T-cell (primary cell): ENCODE measurements at places on chromosomes 11 and 22. TPM values are rescaled to one million over a fixed set of nuclear protein-coding genes. Genes with fewer than 3 reads are reported as not detected.

DNA sequence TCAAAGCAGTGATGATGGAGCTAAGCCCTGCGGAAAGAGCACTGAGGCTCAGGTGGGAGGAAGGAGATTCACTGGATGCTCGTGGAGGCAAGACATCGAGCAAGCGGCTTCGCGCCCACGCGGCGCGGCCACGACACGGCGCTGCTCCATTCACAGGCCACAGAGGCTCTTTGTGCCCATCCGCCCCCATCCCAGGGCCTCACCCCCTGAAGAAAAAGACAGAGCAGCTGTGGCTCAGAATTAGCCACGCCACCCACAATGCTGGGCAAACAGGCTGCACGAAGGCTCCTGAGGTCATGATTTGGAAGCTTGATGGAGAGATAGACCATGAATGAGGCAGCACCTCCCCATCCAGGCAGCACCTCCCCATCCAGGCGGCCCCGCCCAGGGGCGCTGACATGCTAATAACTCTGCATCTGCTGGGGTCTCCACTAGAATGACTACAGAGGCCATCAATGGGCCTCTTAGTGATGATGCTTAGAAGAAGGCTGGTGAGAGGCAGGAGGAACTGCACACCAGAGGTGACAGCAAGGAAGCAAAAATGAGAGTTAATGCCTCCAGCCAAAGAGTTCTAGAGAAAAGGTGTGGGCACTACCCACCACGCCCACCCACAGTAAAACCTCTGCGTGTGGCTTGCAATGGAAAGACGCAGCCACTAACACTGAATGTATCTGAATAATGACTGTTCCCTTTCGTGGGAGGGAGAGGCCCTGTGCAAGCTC lies 43.5 kb downstream of the MYH9 start:
- H3K27me3 ChIP-seq = no peaks in the 10 kb centered on the region
- no peak overlapping the region for H3K4me3 ChIP-seq
- peaks cover 88% of the 10 kb centered on the region for H3K36me3 ChIP-seq
- DNase-seq = no peak
- H3K4me1 ChIP-seq = peaks cover 96% of the 10 kb centered on the region

- H3K27me3 ChIP-seq = peaks cover 10% of the 10 kb centered on the region
- no peak overlapping the region for H3K4me3 ChIP-seq
- H3K4me1 ChIP-seq = no peaks in the 10 kb centered on the region
- no peak overlapping the region for H3K27ac ChIP-seq
Observed at GRCh38 chr11:115085461-115086210, 407.3 kb downstream of the NXPE2 start.

- peak overlapping the region; percentile 32 for H3K27ac ChIP-seq
- H3K27me3 ChIP-seq = no peaks in the 10 kb centered on the region
- DNase-seq = no peak
- peaks cover 4% of the 10 kb centered on the region for H3K36me3 ChIP-seq
Observed at GRCh38 chr11:102448869-102449224, 3.7 kb downstream of the TMEM123 start.

GRCh38 chr11:42253156-42253555 lies 793.7 kb upstream of the LRRC4C start:
- no peaks in the 10 kb centered on the region for H3K36me3 ChIP-seq
- H3K4me1 ChIP-seq = no peaks in the 10 kb centered on the region
- no peak overlapping the region for H3K4me3 ChIP-seq
- no peak overlapping the region for H3K27ac ChIP-seq
- DNase-seq = no peak

- peak overlapping the region; percentile 78 for H3K4me3 ChIP-seq
- DNase-seq = peak; percentile 80
- H3K4me1 ChIP-seq = peaks cover 22% of the 10 kb centered on the region
- no peaks in the 10 kb centered on the region for H3K27me3 ChIP-seq
- H3K36me3 ChIP-seq = peaks cover 70% of the 10 kb centered on the region
Observed at GRCh38 chr22:38751422-38752346, 4.1 kb downstream of the SUN2 start.

CRYBB3 gene
- total RNA-seq = not detected

DRAP1 gene
- 56.3 TPM for total RNA-seq

C11orf86 gene
- not detected for total RNA-seq
